ENCODE measurements at places on chromosomes 7 and 10.

- no peak for DNase-seq
Measured at GRCh38 chr7:23276947-23277346, 22.2 kb upstream of the MALSU1 start.

DNA sequence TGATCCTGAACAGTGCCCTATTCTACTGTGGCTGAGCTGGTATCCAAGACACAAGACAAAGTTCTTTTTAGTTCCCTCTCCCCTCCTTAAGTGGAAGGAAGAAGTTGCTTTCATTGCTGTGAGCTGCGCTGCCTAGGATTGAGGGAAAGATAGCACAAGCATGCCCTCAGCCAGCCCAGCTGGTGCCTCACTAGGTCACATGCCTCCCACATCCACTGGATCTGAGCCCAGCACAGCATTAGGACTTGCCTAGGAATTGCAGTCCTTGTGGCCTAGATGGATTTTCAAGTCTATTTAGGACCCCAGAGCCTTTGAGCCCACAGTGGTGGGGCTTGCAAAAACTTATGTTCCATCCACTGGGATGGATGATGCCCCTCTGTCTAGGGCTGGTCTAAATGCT, 214.2 kb downstream of the ZNF248 start:
- no peak for DNase-seq

DNA sequence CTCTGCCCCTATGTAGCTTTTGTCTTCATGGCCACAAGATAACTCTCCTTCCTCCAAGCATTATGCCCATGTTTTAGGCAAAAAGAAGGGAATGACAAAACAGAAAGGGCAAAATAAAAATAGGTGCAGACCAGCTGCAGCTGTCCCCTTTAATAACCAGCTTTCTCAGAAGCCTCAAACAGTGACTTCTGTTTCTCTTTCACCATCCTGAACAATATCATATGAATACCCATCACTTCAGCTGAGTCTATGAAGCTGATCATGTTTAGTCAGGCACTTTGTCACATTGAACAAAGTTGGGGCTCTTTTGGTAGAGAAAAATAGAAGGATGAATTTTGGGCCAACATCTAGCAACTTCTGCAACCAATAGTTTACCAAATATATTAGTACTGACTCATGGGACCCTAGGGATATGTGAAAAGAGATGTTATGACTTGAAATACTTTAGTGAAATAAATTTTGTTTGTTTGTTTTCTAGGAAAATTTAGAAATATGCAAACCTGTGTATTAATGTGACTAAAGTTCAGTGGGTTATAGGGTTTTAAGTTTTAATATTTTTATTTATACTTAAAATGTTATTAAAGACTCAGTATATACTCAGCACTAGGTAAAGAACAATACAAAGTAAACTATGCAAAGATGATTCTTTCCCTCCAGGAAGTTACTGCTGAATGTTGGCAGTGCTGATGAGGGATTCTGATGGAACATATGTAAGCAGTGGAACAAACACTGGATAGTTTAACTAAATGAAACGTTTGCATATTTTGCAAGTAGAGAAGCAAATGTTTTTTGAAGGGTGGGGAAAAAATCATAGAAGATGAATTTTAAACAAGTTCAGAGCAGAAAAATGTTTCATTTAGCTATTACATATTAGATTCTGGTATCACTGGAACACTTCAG, 133.7 kb downstream of the FOXP2 start:
- no peak for DNase-seq

DNA sequence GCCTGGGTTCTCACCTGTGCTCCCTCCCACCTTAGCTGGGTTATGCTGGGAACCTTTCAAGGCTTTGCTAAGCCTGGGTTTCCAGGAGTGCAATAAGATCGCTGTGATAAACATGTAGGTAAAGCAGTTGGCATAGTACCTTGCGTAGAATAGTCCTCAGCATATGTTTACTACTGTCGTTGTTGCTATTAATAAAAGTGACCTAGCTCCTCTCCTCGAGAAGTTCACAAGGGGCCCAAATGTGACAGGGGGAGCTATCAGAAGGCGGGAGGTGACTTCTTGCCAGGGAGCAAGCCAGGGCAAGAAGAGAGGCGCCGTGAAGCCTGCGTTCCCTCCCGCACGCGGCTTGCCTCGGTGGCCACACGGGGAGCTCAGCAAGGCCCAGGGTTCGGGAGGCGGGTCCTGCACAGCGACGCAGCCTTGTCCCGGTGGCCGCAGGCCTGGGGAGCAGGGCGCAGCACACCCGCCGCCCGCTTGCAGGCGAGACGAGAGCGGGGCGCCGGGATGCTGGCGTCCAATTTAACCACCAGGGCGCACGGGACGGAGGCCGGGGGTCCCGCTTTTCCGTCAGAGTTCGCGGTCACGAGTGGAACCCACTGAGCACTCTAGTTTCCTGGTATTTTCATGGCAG, 106.2 kb downstream of the SNX10 start:
- DNase-seq = peak; percentile 7

DNA sequence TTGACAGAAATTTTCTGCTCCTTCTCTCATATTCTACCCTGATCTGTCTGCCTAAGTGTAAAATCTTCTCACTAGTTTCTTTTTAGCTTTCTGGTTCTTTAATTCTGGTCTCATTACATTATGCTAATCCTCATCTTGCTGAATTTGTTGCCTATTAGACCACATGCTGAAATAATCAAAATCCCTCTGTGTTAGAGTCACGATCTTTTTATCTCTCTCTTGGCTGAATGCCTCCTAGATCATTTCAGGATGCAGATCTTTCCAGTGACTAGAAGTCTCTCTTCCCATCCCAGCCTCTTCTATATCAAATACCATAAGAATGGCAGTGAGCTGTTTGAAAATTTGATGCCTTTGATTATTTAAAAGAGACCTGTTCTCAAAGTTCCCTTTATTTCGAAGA, 661.9 kb downstream of the SORCS1 start:
- no peak for DNase-seq

GRCh38 chr7:117043108-117043825, 90.0 kb downstream of the ST7 start:
- no peak for DNase-seq

DNA sequence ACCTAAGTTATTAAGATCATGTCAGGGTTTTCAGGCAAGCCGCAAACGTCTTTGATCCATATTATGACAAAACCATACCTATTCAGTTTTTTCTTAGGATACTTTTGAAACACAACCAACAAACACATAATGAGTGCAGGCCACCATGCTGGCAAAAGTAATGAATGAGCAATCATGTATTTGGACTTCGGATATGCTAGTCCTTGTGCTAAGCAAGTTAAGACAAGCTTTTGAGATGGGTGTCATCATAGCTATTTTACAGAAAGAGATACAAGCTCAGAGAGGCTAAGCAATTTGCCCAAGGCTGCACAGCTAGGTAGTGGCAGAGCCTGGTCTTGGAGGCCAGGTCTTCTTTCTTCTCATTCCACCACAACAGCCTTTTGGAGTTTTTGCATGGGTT, 12.5 kb upstream of the KCNK18 start:
- DNase-seq = no peak

- DNase-seq = no peak
Measured at GRCh38 chr10:132921818-132922807, 20.3 kb downstream of the CFAP46 start.

DNA sequence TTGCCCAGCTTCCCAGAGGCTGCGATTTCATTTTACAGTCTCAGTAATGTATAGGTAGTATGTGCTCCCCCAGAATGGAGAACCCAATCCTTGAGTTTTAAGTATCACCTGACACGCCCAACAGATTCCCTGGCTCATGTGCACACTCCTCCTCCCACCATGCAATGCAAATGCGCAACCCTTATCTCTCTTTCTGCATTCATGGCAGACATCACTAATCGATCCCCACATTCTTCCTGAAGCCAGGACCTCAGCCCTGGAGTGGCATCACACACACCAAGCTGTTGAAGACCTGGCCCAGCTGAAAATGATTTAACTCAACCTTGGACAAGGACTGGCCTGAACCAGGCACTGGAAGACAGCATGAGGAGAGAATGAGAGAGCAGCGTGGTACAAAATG, 68.4 kb downstream of the ZRANB1 start:
- DNase-seq = no peak

- DNase-seq = no peak
Measured at GRCh38 chr7:2520131-2520760, 672 bp downstream of the LFNG start.

DNA sequence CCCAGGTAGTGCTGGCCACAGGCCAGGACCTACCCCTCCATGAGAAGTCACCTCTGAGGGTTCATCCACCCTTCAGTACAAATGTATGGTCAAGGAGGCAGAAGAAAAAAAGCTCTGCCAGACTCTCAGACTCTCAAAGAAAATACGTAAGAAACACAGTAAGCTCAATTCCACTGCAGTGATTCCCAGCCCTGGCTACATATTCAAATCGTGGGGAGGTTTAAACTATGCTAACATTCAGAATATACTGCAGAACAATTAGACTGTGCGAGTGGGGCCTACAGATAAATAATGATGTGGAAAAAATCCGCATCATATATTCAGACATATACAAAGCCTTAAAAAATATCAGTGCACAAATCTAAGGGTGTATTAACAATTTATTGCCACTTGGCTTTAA, 162.6 kb downstream of the ATE1 start:
- no peak for DNase-seq

DNA sequence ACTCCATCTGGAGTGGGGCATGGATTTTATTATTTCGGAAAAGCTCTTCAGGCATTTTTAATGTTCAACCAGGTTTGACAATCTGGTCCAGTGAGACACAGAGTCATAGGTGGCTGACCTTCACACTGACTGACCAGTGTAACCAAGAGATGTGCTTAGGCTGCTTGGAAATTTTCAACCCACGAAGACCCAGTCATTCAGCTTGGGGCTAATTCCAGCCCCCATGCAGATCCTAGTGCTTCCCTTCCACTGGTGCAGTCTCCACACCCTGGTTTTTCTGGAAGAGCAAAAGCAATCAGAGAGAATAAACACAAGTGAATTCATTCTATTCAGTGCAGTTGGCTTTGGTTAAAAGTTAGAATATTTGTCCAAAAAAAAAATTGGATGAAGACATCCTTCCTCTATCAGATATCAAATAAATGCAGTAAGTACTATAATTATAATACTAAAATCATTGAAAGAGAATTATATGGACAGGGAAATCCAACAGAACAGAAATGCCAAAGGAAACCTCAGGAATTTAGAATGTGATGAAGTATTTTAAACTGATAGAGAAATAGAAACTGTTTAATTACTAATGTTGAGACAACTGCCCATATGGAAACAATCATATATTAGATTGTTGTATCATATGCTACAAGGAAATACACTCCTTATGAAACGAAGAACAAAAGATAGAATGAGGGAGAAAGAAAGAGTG, 178.0 kb downstream of the NPSR1 start:
- no peak for DNase-seq

- DNase-seq = no peak
Measured at GRCh38 chr10:116811691-116812090, 37.6 kb upstream of the ENO4 start.

GRCh38 chr7:154867068-154867467, 135.9 kb downstream of the PAXIP1 start:
- DNase-seq = no peak

GRCh38 chr10:129764901-129765663, 199.0 kb downstream of the EBF3 start:
- no peak for DNase-seq

- no peak for DNase-seq
Measured at GRCh38 chr7:44471850-44472249, 18.6 kb downstream of the NUDCD3 start.

- no peak for DNase-seq
Measured at GRCh38 chr10:23693925-23694324, 255.1 kb downstream of the OTUD1 start.

- DNase-seq = no peak
Measured at GRCh38 chr10:58894929-58895328, 281.5 kb upstream of the PHYHIPL start.

DNA sequence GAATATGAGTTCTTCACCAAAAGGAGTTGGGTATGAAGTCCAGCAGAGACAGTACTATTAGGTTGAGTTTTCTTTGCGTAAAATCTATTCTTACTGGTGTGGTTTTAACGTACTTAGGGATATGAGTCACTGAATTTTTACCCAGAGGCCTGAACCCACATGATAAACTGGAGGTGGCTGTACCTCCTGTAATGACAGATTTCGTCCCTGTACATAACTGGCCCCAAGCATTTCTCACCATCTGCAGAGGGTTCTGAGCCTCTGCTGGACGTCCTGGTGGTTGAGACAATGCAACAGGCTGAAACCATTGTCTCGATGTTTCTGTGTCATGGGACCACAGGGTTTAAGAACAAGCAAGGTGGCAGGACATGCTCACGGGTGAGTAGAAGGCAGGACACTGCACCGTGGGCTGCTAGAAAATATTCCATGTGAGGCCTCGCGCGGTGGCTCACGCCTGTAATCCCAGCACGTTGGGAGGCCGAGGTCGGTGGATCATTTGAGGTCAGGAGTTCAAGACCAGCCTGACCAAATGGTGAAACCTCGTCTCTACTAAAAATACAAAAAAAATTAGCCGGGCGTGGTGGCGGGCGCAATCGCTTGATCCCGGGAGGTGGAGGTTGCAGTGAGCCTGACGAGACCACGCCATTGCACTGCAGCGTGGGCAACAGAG, 233.9 kb downstream of the DNAJB6 start:
- DNase-seq = no peak

DNA sequence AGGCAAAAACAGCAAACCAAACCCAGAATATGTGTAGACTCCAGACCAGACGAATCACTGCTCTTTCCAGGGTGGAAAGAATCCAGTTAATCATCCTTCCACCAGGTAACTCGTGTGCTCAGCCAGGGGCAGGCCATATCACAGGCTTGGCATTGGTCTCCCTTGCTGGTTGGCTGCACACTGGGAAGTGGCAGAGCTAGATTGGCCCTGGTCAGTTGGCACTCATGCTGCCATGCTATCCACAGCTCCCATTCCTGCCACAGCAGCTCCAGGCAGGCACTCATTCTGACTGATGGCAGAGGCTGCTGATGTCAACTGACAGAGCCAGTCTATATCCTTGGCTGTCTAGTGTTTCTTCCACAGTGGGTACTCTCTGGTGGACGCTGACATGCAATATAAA, 9.7 kb upstream of the GDF10 start:
- DNase-seq = no peak

GRCh38 chr10:3357737-3358136, 185.2 kb upstream of the PITRM1 start:
- DNase-seq = no peak

- no peak for DNase-seq
Measured at GRCh38 chr7:133746847-133747246, 380.3 kb upstream of the LRGUK start.

GRCh38 chr10:58023341-58024073, 244.2 kb downstream of the IPMK start:
- DNase-seq = no peak

GRCh38 chr10:8712656-8713055, 658.2 kb downstream of the GATA3 start:
- no peak for DNase-seq

DNA sequence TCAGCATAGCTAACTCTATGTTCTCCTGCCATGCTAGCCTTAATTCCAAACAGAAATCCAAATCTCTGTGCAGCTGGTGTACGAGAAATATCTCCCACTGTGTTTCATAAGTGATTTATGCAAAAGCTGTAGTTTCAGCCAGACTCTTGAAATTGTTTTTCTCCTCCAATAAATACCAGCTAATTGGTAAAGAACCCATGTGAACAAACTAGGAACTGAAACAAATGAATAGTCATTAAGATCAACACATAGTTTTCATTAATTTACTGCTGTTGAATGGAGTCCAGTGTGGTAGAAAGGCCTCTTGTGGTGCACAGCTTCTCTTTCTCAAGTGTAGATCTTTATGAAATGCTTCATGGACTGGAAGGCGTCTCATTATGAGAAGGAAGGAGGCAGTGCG, 18.4 kb downstream of the PPP1R17 start:
- no peak for DNase-seq

Measured in GM18507 (cell line).